ENCODE measurements at places on chromosomes 6 and 20. TPM values are rescaled to one million over a fixed set of nuclear protein-coding genes. Genes with fewer than 3 reads are reported as not detected.

DNA sequence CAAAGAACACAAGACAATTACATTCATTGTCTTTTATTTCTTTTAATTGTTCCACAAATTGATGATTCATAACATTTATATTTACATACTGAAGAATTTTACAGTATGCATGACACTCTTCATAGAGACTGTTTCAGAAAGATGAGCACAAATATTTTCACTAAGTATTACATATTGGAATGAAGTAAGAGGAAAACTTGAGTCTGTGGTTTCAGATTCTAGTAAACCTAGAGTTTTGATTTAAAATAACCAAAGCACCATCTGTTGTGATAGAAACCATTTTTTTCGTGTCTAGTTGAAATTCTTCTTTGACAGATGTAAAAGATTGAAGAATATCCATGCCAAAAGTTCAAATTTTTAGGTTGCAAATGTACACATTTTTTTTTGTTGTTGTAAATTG, 32.1 kb upstream of the OPN5 start:
- peaks cover 5% of the 10 kb centered on the region for H3K27me3 ChIP-seq
- no peaks in the 10 kb centered on the region for H3K4me1 ChIP-seq
- no peak overlapping the region for H3K4me3 ChIP-seq
- H3K36me3 ChIP-seq = peaks cover 5% of the 10 kb centered on the region

DNA sequence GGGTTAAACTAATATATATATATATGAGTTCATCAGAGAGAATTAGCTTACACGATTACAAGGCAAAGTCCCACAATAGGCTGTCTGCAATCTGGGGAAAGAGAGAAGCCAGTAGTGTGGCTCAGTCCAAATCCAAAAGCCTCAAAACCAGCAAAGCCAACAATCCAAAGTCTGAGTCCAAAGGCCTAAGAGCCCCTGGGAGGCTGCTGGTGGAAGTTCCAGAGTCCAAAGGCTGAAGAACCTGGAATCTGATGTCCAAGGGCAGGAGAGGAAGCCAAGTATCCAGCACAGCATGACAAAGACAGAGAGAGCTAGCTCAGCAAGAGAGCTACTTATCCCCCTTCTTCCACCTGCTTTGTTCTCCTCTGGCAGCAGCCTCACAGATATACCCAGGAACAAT, 274.7 kb upstream of the ID4 start:
- H3K27me3 ChIP-seq = no peaks in the 10 kb centered on the region
- no peak for DNase-seq
- peaks cover 2% of the 10 kb centered on the region for H3K4me1 ChIP-seq
- no peak overlapping the region for H3K27ac ChIP-seq

Gene GABRR2
- total RNA-seq = 1.4 TPM

Gene LINC00237
- not detected for total RNA-seq

GRCh38 chr6:28551891-28552666, 26.4 kb downstream of the GPX5 start:
- no peak overlapping the region for H3K27ac ChIP-seq
- no peak overlapping the region for H3K4me3 ChIP-seq

DNA sequence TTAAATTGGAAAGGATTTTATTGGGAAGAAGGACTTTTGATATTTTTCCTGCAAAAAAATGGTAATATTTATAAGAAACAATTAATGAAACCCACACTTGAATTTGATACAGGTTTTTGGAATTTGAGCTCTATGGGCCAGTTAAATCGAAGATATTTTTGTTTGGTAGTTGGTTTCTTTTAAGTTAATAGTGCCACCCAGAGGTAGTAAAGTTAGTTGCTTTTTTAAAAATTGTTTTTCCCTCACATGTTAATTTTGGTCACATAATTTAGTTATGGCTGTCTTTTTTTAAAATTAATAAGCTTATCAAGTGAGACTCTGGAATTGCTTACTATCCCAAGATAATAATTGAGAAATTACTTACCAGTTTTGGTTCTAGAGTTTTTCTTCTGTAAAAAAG, 7.1 kb downstream of the PRIM2 start:
- no peak overlapping the region for H3K27ac ChIP-seq
- no peak for DNase-seq
- peaks cover 2% of the 10 kb centered on the region for H3K4me1 ChIP-seq
- peaks cover 34% of the 10 kb centered on the region for H3K36me3 ChIP-seq
- H3K27me3 ChIP-seq = no peaks in the 10 kb centered on the region

Gene KCNS1
- total RNA-seq = 1.1 TPM

Gene SNAP25
- 0.65 TPM for total RNA-seq

Data from chondrocyte (in vitro differentiated cells).